HCT116 (cell line): ENCODE measurements at places on chromosomes 6 and 20.

GRCh38 chr6:3386374-3386857 lies 70.4 kb downstream of the SLC22A23 start:
- DNase-seq: no peak

DNA sequence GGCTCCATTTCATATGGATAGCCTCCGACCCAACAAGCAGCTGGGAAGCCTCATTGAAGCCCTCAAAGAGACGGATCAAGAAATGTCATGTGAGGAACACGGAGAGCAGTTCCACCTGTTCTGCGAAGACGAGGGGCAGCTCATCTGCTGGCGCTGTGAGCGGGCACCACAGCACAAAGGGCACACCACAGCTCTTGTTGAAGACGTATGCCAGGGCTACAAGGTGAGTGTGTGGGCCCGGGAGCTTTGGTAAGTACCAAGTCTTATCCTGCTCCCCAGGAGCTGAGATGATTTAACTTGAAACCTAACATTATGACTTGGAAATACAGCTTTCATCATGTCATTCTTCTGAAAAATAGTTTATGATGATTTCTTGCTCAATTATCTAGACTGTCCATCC lies 4.1 kb downstream of the TRIM38 start:
- no peak for DNase-seq

GRCh38 chr6:62146954-62147853 lies 138.8 kb downstream of the KHDRBS2 start:
- no peak for DNase-seq

DNA sequence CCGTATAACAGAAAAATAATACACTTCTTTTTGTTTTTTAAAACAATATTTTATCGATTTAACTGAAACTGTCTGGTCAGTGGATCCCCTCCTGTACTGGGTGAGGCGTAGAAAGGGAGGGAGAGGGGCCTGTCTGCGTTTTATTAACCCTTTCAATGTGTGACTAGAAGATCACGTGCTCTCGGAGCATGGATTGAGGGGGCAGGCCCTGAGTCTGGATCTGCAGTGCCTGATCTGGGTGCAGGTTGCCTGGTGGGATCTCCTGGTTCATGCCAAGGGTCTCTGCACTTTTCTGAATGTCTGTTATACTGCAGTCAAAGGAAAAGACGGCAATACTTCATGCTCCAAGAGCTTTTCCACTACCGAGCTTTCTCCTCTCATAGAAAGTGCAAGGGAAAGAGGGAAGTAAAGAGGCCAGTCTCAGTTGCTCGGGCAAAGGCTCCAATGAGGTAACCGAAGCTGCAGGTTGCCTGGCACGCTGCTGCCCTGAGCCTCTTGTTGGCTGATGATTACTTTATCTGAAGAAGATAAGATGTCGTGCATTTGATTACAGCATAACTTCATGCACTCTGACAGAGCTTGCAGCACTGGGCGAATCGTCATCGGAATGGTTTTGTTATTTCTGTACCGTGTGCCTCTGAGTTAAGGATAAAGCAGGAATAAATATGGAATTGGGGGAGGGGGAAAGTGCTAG lies 167.5 kb upstream of the PMEPA1 start:
- DNase-seq: no peak

DNA sequence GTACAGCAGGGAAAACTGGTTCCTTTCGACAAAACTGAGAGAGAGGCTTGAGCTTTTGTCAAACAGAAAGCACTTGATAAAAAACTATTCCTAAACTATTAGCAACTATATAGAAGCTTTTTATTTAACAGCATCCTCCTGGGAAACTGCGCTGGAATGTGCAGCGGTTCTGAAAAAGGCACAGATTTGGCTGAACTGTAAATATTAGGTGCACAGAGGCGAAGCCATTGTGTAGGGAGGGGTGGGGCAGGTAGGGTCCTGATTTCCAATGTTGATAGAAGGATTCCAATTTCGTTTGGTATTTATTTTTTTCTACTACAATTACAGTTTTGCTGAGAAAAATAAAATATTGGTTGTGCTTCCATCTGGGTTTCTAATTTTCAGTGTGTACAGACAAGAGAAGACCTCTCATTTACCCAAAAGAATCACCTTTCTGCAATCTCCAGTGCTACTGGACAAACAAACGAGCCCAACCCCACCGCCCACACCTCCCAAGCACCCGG lies 698 bp upstream of the SH3BGRL2 start:
- DNase-seq: no peak

DNA sequence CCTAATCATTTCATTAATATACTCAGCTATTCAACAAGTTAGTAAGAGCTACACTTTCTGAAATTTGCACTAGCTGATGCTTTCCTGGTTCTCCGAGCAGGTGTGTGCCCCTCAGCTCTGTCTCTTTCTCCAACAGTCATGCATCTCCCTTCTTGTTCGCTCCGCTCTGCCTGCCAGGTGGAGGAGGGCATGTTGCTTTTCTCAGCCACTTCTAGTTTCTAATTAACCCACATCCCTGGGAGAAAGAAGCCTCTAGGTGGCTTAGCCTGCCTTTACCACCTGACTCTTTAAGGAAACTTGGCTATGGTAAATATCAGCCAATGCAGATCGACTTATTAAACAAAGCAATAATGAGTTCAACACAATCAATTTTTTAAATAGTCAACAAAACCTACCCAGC lies 34.2 kb downstream of the LRFN2 start:
- DNase-seq: no peak

DNA sequence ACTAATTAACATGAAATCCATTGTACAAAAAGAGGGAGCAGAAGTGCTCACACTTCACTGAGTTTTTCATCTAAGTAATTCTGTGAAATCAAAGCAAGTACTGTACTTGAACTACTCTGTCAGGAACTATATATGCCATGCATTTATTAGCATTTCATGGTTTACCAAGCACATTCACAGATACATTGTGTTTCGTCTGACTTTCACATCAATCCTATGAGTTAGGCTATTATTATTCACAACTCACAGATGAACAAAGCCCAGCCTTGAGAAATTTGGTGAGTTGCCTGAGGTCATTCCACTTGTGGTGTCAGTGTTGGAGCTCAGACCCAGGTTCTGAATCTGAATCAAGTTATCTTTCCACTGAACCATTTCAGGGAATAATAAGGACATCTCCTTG lies 33.7 kb upstream of the TENT5A start:
- DNase-seq: no peak

DNA sequence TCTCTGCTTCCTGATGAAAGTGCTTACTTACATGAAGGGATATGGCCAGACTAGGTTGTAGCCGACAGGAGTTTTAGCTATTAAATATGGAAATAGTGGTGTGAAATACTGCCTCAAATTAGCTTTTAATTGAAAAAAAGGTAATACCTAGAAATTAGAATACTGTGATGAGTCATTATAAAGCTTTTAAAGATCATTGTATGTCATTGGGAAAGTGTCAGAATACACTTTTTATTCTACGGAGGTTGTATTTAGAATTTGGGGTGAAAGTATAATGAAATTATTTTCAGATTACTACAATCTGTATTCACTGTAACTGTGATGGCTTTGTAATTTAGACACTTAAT lies 2.2 kb downstream of the LOC128125822 start:
- no peak for DNase-seq

GRCh38 chr20:45064812-45065211 lies 36.1 kb downstream of the KCNS1 start:
- DNase-seq: no peak

GRCh38 chr6:166803471-166803870 lies 152.9 kb downstream of the RNASET2 start:
- no peak for DNase-seq
